Activated T-cell treated with anti-CD3 and anti-CD28 coated beads for 4 hours (primary cell): ENCODE measurements at places on chromosomes 13 and 19.

DNA sequence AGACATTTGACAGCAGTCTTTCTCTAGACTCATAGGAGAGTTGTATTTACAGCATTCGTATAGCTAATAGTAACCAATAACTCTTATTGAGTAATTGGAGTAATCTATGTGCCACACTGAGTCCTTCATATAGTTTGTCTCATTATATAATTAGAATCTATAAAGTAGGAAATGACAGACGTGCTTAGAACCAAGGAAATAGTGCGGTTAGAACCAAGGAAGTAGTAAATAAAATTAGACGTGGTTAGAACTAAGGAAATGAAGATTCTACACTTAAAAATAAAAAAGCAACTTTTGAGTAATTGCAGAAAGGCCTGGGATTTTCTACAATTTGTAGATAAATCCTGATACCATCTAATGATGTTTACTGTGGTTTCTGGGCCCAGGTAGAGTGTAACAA is 107.8 kb upstream of the TNFSF11 start:
- no peak for DNase-seq

DNA sequence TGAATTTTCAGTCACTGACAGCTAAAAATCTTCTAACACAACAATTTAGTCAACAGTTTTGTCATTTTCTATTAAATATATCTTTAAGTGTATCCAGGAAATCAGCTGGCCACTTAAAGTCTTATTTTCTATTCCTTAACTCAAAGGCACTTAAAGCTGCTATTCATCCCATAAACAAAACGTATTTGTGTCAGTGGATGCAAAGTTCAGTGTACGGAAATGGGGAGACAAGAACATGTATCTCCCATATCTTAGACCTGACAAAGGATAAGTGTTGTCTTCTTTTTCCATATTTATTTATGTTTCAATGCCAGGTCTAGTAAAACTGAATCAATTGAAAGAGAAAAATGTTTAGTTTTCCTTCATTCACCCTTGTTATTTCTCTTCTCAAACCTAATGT is 409.8 kb upstream of the KLHL1 start:
- DNase-seq: no peak

- DNase-seq: no peak
These were observed 137.4 kb downstream of the SPRY2 start for GRCh38 chr13:80203496-80203895.

DNA sequence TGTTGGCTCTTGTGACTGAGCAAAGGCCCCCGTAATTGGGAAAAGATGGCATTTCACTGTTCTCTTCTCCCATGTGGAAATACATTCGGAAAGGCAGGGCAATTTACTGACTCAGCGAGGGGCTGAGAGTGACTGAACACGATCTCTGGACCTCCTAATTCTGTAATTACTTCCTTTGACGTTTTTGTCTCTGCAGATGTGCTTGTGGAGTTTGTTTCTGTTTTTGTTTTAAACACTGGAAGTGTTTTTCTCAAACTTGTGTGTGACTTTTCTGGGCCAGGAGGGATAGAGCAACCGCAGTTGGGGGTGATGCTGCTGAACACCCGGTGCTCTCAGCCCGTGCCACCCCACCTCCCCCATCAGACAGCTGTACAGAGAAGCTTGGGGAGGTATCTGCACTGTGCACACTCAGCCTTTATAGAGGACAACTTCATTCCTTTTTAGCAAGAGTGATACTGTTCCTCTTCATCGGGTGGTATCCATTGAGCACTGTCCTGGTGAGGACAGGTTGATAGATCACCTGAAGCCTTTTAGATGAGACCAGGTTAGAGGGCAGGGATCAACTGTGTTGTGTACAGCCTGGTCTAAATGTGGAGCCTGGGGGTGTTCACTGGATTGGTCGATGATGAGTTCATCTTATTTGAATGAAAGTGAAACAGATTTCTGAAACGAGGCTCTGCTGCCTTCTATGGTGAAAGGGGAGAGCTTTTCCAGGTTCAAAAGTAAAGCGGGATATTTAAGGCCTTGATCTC is 117.4 kb downstream of the ESD start:
- no peak for DNase-seq

- no peak for DNase-seq
These were observed 5.6 kb downstream of the CDX2 start for GRCh38 chr13:27963491-27963890.

GRCh38 chr19:1438035-1438932 is at the start of gene RPS15:
TSS of gene RPS15 (plus strand) at chr19:1438396. CDS start at chr19:1438426, 30 bp downstream.
- peak; percentile 92 for DNase-seq

- DNase-seq: no peak
These were observed 6.0 kb upstream of the TCF3 start for GRCh38 chr19:1658150-1659083.
